Germinal center (tissue), 1 donor: ENCODE measurements at places on chromosomes 4 and X.

DNA sequence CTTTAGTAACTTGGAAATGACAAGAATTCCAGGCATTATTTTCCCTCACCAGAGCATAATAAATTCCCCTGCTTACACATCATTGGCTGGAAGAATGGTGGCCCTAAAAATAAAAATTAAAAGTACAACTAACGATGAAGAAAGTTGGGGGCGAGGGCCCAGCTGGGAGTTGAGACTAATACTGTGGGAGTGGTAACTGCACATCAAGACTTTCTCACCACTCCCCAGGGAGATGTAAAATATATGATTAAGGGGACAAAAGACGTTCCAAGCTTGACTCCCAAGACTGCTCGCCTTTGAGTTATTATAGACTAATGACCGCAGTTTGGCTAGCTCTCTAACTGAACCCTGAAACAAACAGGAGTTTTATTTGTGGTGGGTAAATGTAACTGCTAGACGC, 30.0 kb downstream of the SMIM31 start:
- no peak for DNase-seq

DNA sequence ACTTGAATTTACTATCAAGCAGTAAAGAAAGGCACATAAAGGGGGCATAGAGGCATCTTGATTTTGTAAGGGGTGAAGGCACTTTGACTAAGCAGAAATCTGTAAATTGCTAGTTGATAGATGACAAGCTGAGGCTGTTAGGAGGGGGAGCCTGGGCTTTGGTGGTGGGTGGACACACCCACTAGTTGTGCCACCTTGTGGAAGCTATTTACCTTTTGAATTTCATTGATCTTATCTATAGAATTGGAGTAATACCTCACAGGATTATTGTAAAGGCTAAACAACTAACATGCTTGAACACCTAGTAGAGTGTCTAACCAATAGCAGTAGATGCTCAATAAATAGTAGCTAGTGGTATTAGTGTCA, 142.8 kb upstream of the KCNIP4 start:
- no peak for DNase-seq

GRCh38 chr4:104424989-104425388, 69.7 kb downstream of the CXXC4 start:
- DNase-seq, result no peak

DNA sequence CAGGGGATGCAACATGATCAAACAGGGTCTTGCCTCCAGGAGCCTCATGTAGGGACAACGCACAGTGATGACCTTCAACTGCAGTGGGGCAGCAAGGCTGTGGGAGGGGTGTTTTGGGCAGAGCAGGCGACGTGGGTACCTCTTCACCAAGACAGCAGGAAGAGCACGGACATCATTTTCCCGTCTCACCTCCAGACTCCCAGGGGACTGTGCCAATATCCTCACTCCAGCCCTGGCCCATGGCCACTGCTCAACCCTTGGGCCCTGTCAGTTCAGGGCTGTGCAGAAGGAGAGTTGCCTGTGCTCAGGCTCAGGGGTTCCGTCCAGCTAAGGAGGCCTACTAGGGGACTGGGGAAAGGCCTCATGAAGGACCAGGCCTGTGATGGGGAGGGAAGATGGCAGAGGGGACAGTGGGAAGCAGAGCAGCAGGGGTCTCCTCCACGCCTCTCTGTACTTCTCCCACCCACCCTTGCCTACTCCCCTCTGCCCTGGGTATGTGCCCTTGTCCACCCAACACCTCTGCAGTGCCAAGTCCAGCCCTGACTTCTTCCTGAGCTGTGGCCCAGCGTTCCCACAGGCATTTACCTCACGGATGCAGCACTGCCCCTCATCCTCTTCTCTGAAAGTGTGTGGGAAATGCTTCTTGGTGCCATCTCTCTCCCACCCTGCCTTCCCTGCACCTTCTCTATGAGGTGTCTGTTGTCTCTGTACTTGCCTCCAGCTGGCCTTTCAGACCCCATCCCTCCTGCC, 1.4 kb downstream of the IL9R start:
- no peak for DNase-seq

DNA sequence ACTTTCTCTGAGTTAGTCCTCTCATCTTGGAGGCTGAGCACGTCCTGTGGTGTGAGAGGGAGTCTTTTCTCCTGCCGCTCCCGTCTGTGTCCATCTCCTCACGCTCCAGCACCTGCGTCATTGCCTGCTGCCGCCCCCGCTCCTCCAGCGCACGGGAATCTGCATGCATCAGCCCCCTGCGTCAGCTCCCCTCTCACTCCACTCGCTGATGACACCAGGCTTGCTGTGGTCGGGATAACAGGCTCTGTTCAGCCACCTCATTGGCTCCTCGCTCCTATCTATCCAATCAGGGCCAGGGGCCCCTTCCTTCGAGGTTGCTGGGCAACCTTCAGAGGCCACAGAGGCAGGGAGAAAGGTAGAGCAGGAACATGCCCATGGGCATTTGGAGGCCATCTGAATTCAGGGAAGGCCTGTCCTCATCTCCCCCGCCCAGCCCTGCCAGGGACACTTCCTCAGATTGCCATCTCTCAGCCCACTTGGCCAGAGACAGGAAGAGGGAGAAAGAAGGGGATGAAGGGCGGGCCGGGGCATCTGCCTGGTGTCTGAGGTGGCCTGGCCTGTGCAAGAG, 9.3 kb downstream of the ZNF185 start:
- DNase-seq, result no peak

DNA sequence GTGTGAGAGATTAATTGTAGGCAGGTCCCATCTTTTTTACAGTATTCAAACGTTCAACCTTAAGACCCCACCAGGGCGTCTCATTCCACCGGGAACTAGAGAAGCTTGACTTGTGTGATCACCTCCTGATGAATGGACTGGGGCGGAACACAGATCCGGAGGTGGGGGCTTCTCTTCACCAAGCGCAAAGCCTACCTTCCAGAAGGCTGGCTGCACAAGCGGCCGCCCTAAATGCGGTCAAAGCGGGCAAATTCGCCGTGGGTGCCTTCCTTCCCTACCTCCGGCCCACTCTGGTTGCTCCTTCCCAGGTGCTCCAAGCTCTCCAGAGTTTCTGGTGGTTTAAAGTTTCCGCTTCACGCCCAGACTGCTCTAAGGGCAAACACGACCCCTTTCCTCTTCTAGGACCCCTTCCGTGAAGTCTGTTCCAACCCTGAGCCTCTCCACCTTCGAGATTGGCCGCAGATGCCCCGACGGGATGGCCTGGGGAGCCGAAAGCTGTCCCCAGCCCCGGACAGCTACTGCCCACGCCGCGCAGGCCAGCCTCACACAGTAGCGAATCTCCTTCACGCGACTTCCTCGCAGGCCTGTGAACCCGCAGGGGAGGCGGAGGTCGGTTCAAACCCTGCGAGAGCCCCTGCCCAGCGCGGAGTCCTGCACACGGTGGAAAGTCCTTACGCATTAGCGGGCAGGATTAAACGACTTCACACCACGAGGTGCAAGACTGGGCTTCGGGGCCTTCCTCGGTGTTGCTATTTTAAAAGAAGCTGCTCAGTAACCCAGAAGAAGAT, 1.6 kb upstream of the WWC2 start:
- no peak for DNase-seq

GRCh38 chr4:26570596-26570995, 13.3 kb upstream of the TBC1D19 start:
- DNase-seq, result no peak

DNA sequence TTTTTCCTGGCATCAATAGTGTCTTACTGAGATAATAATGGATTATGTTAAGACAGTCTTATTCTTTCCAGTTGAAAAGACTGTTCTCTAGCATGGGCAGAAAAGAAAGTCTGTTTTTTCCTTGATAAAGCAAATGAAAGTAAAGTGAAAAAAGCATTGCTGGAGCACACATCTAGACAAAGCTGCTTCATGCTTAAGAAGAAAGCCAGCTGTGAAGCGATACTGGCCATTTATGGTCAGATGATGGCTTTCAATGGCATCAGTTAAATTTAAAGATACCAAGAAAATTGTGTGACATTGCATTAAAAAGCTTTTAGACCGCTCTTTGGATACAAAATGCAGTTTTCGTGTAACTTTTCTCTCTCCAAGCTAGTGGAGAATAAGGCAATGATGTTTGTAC, 242.1 kb upstream of the TRAM1L1 start:
- no peak for DNase-seq

DNA sequence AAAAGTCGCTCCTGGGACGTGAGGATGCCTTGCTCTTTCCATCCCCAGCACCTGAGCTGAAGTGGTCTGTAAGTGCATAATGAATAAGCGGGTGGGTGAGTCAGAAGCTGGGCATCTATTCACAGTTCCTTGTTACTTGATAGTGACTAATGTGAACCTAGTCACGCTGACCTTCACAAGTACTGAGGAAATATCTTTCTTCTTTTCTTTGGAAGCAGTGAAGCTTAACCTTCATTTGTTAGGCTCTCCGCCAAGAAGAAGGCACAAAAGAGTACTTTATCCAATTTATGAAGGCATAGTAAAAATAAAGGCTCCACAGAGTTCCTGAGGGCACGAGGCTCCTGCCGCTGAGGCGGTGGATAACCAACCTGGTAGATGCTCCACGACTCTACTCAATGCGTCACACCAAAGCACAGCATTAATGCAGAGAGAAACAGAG, 475.7 kb upstream of the SLIT2 start:
- no peak for DNase-seq

DNA sequence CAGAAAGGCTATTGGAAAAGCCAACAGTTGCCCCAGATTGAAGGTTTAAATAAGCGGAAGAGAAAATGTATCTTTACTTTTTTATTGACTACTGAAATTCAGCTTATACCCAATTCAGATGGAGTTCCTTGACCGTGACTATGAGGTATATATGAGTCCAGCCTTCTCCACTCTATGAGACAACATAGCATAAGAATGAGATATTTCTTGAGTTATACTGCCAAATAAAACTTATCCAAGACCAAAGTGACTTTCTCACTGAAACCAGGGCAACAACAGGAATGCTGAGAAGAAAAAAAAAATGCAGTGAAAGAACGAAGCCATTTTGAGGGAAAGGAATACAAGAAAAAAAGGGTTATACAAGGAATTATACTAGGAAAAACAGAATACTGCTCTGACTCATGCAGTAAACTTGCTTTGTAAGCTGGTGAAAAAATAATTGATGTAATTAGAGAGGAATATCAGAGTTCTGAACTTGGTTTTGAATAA, 16.3 kb upstream of the PDK3 start:
- DNase-seq, result no peak

- DNase-seq, result no peak
Observed at GRCh38 chr4:73723928-73724327, 16.4 kb upstream of the CXCL8 start.

GRCh38 chrX:1086444-1087409, 125.7 kb downstream of the CRLF2 start:
- no peak for DNase-seq

GRCh38 chr4:103451341-103451740, 253.2 kb upstream of the CENPE start:
- no peak for DNase-seq

- no peak for DNase-seq
Observed at GRCh38 chrX:46268412-46268811, 276.8 kb downstream of the ZNF674 start.

- no peak for DNase-seq
Observed at GRCh38 chr4:26558166-26558895, 25.6 kb upstream of the TBC1D19 start.

- DNase-seq, result no peak
Observed at GRCh38 chr4:143531380-143531779, 17.9 kb downstream of the SMARCA5 start.

- no peak for DNase-seq
Observed at GRCh38 chr4:156975686-156976085, 4.1 kb upstream of the PDGFC start.

- DNase-seq, result no peak
Observed at GRCh38 chrX:140503714-140504351, 1.0 kb downstream of the SOX3 start.

DNA sequence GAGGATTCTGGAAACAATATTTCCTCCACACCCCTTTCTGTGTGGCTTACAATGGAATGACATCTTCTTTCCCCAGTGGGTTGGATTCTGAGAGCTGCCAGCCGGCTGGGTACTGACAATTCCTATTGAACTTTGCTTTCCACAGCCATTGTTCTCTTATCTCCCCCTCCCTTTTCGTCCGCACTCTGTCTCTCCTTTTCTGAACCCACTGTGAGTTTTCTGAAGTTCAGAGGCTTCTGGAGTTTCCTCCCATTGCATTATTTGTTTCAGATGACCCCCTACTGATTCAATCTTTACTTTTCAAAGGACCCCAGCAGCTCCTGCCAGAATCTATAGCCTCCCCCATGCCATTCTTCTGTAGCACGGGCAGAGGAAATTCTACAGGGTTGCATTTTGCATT, 10.4 kb downstream of the SMPX start:
- no peak for DNase-seq

- no peak for DNase-seq
Observed at GRCh38 chrX:24574743-24575142, 72.4 kb downstream of the PCYT1B start.

DNA sequence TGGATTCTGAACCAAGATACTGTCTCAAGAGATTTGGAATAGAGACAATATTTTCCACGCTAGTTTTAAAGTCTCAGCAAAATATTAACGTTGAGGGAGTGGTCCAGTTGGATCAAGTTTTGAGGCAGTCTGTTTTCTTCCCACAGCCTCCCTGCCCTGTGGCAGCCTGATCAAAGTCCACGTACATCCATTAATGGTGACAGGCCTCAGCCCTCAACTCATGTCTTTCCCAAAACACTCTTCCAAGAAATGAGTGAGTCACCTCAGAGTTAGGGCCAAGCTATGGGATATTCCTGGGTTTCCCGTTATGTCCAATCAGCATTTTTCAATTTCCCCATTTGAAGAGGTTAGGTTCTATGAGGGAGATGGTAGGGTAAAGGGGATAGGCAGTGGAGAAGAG, 28.5 kb downstream of the EGFL6 start:
- no peak for DNase-seq

GRCh38 chr4:109915385-109916026, 2.8 kb downstream of the EGF start:
- DNase-seq, result no peak

- DNase-seq, result no peak
Observed at GRCh38 chr4:37567836-37568235, 118.3 kb downstream of the RELL1 start.

DNA sequence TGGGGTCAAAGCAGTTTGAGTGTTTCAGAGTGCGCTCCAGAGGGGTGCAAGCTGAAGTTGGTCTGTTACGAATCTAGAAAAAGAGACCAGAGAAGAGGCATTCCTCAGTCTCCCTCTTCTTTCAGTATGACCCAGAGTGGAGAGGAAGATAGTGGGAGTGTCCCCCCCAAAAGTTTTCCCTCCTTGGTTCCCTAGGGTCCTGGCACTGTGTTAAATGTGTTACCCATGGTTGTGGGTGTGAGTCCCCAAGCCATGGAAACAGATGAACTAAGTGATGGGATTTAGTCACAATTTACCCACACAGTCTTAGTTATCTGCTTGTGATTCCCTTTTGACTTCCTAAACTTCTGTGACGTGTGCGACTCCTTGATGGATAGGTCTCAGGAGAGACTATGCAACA, 27.0 kb upstream of the NAF1 start:
- DNase-seq, result no peak

DNA sequence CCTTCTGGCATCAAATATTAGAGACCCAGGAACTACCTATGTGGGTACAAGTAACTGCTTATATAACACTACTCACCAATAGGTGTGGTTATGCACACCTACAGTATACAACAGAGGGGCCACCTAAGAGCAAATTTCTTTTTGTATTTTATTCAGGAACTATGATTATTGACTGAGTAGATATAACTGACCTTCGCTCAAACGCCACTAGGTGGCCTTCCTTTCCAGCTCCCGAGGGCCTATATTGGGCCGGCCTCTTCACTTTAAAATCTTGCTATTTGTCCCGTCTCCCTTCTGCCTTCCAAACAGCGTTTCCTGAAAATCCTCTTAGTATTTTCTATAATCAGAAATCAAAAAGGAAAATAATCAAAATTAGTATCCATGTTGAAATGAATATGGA, 19.9 kb upstream of the PABPC5 start:
- DNase-seq, result no peak
